ENCODE measurements at places on chromosomes 6 and 20. TPM values are rescaled to one million over a fixed set of nuclear protein-coding genes. Genes with fewer than 3 reads are reported as not detected.

The TNF gene
- 430 TPM for total RNA-seq

DNA sequence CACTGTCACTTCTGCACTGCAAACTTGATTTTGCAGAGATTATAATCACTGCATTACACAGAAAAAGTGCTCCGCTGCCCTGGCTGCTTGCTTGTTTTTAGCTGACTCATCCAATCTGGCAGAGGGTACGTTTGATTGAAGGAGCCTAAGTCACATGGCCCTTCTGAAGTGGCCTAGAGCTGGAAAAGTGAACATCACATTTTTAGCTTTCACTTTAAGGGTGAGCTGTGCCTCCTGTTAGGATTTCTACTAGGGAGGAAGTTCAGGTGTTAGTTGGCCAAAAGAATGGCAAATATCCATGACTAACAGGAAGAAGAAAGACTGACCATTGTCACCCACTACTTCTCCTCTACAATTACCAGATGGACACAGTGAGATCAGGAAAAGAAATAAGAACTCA lies 889.1 kb upstream of the MAP3K7 start:
- no peak for DNase-seq
- H3K27ac ChIP-seq, result no peak overlapping the region
- no peak overlapping the region for H3K4me3 ChIP-seq
- H3K4me1 ChIP-seq, result no peaks in the 10 kb centered on the region

DNA sequence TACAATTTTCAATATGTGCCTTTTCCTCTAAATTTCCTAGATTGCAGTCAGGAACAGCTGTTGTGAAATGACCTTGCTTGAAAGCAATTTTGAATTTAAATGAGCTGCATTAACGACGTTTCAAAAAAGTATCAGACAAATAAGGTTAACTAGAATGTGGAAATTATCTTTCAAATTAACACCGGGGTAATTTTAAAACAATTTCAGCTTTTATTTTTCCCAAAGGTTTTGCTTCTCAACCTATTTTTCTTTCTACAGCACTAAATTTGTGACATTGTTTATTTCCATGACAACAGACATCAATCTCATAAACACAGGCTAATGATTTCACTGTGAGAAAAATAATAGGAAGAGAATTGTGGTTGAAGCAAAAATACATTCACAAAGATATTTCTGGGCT lies 38.5 kb downstream of the COL12A1 start:
- no peaks in the 10 kb centered on the region for H3K27me3 ChIP-seq
- no peaks in the 10 kb centered on the region for H3K4me1 ChIP-seq
- no peak overlapping the region for H3K4me3 ChIP-seq
- no peak overlapping the region for H3K27ac ChIP-seq
- no peak for DNase-seq
- H3K36me3 ChIP-seq, result no peaks in the 10 kb centered on the region

DNA sequence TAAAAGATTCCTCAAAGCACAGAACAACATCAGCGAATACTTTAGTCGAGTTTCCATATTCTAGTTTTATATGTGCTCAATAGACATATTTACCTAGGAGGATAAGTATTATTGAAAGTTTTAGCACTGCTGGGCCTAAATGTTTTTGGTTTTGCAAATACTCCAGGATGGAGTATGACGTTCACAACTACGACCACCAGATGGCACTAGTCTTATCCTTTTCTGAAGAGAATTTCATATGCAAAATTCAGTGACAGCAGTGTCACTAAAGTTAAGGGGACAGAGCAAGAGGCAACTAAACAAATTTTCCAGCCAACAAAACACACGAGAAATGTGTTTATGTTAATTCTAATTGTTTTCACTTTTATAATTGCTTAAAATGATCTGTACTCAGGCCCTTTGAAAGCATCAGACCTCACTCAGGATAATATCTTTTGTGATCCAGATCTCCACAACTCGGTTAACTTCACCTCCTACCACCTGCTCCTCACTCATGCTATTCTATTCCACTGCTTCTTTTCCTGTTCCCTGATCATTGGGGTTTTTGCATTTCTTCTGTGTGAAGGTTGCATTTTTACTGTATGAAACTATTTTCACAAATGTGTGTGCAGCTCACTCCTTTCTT lies 220.8 kb downstream of the TRDN start:
- no peaks in the 10 kb centered on the region for H3K27me3 ChIP-seq
- H3K4me3 ChIP-seq, result no peak overlapping the region
- no peaks in the 10 kb centered on the region for H3K36me3 ChIP-seq
- DNase-seq, result peak; percentile 4

The RAET1E gene
- not detected for total RNA-seq

GRCh38 chr20:49568278-49569151 lies 578 bp upstream of the PTGIS start:
- peaks cover 36% of the 10 kb centered on the region for H3K27me3 ChIP-seq
- peak overlapping the region; percentile 76 for H3K4me3 ChIP-seq
- DNase-seq, result no peak
- H3K4me1 ChIP-seq, result peaks cover 47% of the 10 kb centered on the region

DNA sequence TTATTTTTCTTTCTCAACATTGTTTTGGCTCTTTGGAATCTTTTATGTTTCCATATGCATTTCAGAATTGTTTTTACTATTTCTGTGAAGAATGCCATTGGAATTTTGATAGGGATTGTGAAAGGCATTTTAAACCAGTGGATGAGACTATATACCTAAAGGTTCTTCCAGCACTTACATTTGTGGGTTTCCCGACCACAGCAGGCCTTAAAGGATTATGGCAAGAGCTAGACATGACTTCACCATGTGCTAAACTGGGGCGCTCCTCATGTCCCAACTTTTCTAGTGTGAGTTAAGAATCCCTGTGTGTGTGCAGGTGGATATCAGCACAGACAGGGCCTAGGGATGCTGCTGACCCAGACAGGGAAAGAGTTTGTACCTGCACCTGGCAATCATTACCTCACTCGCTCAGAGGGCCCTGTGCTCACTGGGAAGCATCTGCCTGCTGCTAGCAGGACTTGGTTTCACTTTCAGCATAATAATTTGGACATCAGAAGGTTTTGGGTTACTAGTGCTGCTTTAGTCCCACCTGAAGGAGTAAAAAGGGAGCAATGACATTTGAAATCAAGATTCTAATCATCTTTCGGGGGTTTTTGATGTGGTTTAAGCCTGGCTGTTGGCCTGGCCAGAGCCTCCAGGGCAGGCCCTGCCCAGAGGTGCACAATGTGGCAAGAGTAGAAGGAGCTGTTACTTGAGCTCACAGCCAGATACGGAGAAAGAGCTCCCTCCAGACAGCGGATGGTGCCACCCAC lies 137.1 kb downstream of the CDC5L start:
- H3K36me3 ChIP-seq, result peaks cover 3% of the 10 kb centered on the region
- no peak overlapping the region for H3K27ac ChIP-seq
- H3K4me3 ChIP-seq, result no peak overlapping the region
- peaks cover 7% of the 10 kb centered on the region for H3K27me3 ChIP-seq
- DNase-seq, result no peak

Data from activated T-helper 1 cell treated with anti-CD3 and anti-CD28 coated beads, Interleukin-12 subunit alpha, Interleukin-12 subunit beta, Interleukin-2, Interleukin-4 antibody, amounts not matched to agents 30 ng/mL and 10 ng/mL and 1 ng/mL, durations not matched to agents 14 hours and 24 hours and 36 hours (primary cell).